CD8-positive, alpha-beta T cell (primary cell): ENCODE measurements at places on chromosomes 12 and 14.

- DNase-seq, result no peak
These were observed 15.5 kb upstream of the CCER1 start for GRCh38 chr12:90970471-90970870.

DNA sequence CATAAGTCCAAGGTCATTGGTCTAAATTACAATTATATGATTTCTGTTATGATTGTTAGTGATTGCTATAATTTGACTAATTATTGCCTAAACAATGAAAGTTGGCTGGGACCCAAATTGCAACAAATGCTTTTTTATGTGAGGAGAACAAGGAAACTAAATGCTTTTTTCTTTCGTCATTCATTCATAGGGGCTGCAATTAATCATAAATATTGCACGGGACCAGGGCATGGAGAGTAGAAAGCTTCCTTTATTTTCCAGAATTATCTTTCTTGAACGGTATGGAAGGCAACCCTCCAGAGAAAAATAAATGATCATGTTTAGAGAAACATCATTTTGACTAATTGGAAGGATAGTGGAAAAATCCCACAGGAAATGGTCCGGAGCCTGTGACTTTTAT, 32.6 kb upstream of the ARHGAP5 start:
- no peak for DNase-seq

DNA sequence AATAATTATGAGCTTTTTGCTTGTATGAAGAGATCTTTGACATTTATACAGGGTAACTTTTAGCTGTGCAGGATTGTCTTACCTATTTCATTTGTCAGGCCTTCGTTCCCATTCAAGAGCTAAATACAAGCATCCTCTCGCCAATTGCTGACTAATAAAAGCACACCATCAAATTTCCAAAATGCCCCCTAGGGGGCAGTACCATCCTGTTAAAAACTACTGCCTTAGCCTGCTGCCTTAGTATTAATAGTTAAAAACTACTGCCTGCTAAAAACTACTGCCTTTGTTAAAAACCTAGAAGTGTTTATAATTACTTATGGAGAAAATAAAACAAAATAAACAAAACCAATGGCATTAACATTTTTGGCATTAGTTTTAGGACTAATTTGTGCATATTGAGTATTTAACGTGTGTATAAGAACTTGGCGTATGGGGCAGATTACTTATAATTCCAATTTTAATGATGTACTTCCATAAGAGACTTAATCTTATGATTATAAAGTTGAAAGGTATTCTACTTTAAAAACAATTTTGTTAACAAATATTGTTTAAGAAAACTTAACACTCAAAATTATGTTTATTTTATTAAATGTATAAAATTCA, 3.0 kb upstream of the IFI27L2 start:
- peak; percentile 48 for DNase-seq

GRCh38 chr12:111664499-111664898, 21.3 kb downstream of the BRAP start:
- DNase-seq, result no peak

DNA sequence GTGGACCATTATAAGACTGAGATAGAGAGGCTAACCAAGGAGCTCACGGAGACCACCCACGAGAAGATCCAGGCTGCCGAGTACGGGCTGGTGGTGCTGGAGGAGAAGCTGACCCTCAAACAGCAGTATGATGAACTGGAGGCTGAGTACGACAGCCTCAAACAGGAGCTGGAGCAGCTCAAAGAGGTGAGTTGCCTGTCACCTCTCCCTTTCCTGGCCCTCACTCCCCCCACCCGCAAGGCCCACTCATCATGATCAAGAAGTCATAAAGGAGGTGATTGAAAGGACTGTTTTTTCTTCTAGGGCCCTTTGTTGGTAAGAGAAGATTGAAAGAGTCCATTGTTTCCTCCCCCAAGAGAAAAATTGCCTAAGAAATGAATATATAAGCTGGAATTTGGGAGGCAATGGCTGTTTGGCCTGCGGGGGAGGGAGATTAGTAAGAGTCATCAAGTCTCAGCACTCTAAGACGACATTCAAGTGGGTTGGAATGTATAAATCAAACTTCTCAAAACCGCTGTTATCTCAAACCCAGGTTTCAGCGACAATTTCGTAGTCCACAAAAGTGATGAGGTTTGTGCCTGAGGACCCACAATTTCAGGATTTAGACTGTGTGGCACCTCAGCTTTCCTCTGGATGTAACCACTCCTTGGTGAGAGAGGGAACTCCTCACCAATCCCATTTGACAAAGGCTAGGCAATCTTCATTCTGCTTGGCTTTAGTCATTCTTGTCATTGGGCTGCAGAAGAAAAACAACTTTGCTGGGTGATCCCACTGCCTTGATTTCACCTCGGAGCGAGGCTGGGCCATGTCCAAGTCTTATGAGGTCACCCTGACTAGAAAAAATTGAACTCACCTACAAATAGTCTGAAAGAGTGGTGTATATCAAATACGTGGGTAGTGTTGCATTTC, 966 bp downstream of the BICD1 start:
- peak; percentile 26 for DNase-seq

- no peak for DNase-seq
These were observed 95.1 kb downstream of the EP400 start for GRCh38 chr12:132044661-132045412.

GRCh38 chr14:21108791-21109190, 7.9 kb downstream of the TMEM253 start:
- no peak for DNase-seq

DNA sequence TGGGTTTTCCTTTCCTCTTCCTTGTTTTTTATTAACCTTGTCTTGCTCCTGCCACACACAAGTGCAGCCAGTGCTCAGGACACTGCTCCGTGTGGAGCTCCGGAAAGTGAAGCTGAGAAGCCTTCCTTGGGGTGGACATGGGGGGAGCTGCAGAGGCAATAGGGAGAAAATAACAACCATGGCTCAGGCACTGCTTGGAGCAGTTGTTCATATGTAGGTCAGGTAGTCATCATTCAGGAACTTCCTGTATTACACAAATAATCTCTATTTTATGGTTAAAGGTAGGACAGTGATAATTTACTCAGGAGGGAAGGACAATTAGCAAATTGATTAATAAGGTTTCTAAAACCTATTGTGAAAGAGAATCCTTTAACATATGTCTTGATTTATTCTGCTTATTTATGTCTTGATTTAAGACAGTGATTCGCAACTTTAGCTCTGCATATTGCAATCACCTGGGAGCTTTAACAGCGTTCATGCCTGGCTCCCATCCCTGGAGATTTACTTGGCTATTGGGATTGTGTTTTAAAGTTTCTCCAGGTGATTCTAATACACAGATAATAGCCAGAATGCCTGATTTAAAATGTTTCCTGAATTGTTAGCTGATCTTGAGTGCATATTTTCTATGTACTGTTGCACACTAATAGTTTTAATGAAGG, 92.1 kb downstream of the ETV6 start:
- no peak for DNase-seq

GRCh38 chr14:60339571-60339970, 90.5 kb downstream of the PPM1A start:
- DNase-seq, result no peak

DNA sequence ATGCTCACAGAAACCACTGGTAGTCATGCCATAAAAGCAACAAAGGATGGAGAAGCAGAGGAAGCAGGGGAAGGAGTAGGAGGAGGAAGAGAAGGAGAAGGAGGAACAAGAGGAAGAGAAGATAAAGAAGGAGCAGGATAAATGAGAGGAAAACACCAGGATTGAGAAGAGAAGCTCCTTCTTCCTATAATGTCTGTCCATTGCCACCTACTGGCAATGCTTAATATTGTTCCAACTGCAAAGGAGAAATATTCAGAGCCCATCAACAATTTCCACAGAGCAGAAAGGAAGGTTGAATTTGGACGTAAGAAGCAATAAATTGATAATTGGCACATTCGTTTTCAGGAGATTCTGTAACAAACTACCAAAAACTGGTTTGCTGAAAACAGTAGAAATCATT, 898.4 kb downstream of the SLC16A7 start:
- DNase-seq, result no peak

DNA sequence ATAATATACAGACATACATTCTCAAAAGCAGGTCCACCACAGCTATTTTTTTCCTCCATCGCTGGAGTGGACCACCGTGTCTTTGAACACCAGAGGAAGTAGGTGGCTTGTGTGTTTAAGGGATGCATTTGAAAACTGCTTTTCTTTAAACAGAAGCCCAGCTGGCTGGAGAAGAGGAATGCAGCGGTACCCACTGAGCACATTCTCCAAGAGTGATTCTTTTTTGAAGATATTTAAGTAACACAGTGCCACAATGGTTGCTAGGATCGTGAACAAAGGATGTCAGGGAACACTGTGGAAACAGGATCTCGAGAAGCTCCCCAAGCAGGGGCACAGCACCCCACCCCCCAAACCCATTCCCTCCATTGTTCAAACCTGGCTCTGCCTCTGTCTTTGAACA, 286.6 kb upstream of the PWP1 start:
- DNase-seq, result no peak

- DNase-seq, result no peak
These were observed 10.1 kb downstream of the SPATS2 start for GRCh38 chr12:49377386-49377785.

GRCh38 chr12:65673156-65673690, 151.1 kb upstream of the HMGA2 start:
- DNase-seq, result no peak

GRCh38 chr12:57012600-57013465, 3.5 kb downstream of the TAC3 start:
- DNase-seq, result no peak

DNA sequence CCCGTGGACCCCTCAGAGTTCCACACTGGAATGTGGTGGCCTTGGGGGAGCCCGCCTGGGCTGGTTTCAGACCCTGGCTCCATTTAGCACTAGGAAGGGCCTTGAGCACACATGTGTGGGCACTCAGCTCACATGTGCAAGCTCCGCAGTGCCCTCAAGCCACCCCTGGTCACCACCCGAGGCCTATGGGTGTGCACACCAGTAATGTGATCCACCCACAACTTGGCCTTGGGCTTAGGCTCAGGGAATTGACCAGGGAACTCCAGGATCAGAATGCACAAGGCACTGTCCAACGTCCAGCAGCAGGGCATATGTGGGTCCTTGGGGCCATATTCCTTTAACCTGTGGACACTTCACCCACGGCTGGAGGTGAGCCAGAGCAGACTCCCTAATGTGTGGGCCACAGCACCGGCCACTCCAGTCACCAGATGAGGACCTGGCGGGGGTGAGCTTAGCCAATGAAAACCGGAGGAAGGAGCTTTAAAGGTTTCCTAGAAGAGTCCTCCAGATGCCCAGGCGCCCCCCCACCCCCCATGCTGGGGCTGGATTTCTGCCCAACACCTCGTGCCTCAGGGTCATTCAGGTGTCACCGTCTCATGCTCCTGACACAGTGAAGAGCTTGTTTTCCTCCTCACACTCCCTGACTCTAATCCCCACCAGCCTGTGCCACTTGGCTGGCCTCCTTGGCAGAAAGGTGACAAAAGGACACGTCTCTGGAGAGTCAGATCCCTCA, 209.2 kb downstream of the ZFP36L1 start:
- no peak for DNase-seq

DNA sequence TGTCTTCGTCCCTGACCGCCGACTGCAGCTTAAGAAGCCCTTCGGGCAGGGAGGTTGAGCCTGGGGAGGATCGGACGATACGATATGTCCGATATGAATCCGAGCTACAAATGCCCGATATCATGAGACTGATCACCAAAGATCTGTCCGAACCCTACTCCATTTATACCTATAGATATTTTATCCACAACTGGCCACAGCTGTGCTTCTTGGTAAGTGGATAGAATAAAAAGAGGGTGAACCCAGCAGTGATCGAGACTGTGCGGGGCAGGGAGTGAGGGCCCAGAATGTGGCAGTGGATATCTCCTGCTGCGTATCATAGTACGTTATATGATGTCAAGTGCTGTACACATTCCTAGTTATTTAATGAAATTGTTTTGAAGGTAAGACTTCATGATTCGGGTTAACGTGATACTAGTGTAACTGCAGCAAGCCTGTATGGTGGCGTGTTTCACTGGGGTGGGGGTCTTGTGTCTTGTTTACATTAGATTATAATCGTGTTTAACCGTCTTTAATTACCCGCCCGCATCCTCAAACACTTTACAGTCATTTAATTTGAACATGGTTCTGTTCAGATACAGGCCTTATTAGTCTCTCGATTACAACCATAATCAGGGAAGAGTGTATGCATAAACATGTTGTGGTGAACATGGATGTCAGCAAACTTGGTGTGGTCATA, 1.3 kb downstream of the NAA30 start:
- DNase-seq, result no peak

DNA sequence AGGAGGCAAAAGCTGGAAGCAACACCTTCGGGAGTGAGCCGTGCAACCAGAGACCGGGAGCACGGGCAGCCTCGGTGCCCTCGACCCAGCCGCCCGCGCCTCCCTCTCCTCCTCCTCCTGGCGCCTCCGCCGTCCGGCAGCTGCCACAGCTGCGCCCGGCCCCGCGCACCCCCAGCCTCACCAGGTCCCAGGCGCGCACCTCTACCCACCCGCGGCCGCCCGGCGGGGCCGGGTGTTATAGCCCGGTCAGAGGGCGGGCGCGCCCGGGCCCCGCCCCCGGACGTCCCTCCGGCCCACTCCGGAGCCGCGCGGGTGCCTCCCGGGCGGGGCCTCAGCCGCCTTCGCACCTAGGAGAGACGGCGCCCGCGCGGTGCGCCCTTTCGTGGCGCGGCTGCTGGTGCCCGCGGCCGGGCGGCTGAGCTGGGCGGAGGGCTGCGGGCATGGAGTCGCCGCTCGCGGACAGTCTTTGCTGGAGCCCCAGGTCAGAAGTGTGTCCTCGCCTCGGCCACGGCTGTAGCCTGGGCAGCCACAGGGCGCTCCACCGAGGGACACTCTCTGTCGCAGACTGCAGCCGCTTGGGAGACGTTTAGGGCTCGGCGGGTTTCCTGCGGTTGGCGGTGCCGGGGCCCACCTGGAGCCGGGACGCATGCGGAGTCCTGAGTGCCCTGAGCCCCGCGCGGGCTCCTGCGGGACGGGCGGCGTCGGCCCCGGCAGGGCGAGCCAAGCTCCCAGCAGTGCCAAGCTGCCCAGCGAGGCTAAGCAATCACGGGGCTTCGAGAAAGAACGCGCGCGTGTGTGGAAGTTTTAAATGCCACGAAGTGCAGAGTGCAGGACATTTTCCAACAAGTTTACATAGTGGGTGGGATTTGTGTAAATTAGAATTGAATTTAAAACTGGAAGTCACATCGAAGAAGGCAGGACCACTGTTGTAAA, at the start of gene CPM:
TSS of gene CPM (minus strand) at position 211 of the 933 bp plus-strand sequence. CDS start 334 bp downstream, outside the sequence.
- peak; percentile 80 for DNase-seq

- no peak for DNase-seq
These were observed 14.9 kb downstream of the ATP2B1 start for GRCh38 chr12:89693639-89694202.

GRCh38 chr14:73458183-73458976, at the start of gene NUMB:
Gene NUMB, minus strand, starts transcription at chr14:73458546. Its CDS starts 102,795 bp downstream, at chr14:73355751.
- DNase-seq, result peak; percentile 99

- DNase-seq, result no peak
These were observed 29.7 kb upstream of the SAV1 start for GRCh38 chr14:50697659-50698290.

GRCh38 chr12:109611223-109611622, 37.6 kb downstream of the MVK start:
- no peak for DNase-seq

DNA sequence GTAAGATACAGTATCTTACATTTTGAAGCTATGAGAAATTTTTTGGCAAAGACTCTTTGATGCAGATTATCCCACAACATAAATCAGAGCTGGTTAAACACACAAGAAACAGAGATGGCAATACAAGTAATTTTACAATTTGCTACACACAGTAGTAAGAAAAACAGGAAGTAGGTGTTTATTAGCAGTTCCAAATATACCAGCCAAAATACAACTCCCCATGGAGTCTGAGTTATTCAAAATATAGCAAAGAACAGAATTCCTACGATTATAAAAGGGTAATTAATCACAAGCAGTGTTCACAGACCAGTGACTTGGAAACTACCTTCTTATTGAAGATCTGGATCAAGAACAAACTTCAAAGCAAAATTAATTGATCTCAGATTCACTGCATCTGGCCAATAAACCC, 83.9 kb downstream of the BMP4 start:
- DNase-seq, result no peak
